ENCODE measurements at places on chromosomes 3 and 15.

GRCh38 chr3:49484471-49484870 is 14.4 kb downstream of the DAG1 start:
- no peak for DNase-seq

DNA sequence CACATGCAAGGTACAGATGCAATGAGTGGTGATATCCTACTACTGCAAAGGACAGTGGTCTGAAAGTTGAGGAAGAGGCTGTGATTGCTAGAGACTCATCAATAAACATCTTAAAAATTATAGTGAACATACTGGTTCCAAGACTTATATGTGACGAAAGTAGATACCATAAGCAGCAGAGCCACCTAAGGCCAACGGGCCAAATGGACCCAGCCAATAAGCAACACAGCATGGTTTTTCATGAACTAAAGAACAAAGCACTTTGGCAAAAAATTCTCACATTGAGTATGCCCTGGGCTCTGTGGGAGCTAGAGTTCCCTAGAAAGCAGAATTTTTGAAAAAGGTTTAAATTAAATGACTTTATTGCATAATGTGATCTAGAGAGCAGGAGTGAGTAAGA is 272.1 kb downstream of the SI start:
- DNase-seq, result no peak

DNA sequence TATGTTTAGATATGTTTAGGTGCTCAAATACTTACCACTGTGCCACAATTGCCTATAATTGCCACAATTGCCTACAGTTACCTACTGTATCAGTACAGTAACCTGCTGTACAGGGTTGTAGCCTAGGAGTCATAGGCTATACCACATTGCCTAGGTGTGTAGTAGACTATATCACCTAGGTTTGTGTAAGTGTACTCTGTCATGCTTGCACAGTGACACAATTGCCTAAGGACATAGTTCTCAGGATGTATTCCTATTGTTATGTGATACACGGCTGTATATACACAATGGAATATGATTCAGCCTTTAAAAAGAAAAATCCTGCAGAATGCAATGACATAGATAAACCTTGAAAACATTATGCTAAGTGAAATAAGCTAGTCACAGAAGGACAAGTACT is 264.8 kb downstream of the RAP2B start:
- DNase-seq, result no peak

GRCh38 chr3:154241496-154241895 is 82.8 kb downstream of the DHX36 start:
- DNase-seq, result no peak

- DNase-seq, result no peak
These were observed 315.4 kb downstream of the LPP start for GRCh38 chr3:188469228-188469885.

DNA sequence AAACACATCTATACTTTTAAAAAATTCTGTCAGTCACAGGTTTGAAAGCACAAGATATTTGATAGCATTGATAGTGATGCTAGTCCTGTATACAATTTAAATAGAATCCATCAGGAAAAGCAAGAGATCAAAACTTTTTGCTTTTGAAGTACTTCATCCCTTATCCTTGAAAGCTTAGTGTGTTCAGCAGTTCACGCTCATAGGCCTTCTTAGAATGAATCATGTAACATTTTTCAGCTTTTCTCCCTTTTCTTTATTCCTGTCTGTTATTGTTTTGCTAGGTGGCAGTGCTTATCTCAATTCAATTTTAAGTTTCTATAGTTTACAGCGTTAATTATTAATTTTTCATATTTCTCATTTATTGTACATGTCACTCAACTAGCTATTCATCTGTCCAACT is 69.1 kb downstream of the FGF7 start:
- DNase-seq, result no peak

DNA sequence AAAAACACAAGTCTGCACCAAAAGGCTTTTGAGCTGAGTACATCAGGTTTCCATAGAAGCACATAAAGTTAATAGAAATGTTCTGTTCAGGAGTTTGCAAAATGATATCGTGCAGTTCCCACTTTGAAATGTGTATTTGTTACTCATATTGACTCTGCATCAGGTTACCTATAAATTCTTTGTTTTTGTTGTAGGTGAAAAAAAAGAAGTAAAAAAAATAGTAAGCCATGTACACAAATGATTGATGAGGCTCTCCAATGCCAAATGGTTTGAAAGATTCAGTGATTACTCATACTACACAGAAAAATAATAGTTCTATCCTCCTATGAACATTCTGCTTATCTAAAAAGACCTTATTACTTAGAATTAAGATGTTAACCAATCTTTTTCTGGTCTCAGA is 287.3 kb upstream of the MME start:
- no peak for DNase-seq

DNA sequence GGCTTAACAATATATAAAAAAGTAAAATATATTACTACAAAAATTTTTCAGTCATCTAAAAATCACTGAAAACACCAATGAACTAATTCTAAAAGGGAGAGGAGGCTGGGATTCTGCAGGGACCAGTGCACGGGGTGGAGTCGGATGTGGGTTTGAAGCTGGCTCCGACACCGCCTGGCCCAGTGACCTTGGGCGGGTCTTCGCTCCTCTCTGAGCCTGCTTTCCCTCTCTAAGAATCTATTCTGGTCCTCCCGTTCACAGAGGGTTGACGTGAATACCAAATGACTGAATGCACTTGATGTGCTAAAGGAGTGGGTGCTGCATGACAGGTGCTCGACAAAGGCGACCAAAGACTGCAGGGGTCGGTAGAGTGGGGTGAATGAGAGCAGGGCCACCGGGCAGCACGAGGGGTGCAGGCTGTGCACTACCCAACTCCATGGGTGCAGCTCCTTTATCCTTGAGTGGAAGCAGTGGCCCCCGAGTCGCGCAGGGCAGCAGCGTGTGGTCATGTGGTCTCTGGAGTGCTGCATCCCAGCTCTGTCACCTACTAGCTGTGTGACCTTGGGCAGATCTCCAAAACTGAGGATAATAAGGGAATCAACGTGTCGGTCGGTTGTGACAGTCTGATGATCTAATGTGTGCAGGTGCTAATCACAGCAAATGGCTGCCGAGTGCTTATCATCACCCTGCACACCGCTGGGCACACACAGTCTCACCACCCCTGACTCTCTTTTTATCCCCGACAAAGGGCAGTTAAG is 8.6 kb upstream of the IQSEC1 start:
- no peak for DNase-seq

- DNase-seq, result no peak
These were observed 86.7 kb upstream of the ANKRD34C start for GRCh38 chr15:79195802-79196201.

- DNase-seq, result peak; percentile 21
These were observed 868 bp downstream of the SATB1 start for GRCh38 chr3:18424213-18424728.

GRCh38 chr3:82002491-82002890 is 241.0 kb upstream of the GBE1 start:
- DNase-seq, result no peak

GRCh38 chr3:45003406-45003805 is 22.7 kb upstream of the CLEC3B start:
- DNase-seq, result no peak

DNA sequence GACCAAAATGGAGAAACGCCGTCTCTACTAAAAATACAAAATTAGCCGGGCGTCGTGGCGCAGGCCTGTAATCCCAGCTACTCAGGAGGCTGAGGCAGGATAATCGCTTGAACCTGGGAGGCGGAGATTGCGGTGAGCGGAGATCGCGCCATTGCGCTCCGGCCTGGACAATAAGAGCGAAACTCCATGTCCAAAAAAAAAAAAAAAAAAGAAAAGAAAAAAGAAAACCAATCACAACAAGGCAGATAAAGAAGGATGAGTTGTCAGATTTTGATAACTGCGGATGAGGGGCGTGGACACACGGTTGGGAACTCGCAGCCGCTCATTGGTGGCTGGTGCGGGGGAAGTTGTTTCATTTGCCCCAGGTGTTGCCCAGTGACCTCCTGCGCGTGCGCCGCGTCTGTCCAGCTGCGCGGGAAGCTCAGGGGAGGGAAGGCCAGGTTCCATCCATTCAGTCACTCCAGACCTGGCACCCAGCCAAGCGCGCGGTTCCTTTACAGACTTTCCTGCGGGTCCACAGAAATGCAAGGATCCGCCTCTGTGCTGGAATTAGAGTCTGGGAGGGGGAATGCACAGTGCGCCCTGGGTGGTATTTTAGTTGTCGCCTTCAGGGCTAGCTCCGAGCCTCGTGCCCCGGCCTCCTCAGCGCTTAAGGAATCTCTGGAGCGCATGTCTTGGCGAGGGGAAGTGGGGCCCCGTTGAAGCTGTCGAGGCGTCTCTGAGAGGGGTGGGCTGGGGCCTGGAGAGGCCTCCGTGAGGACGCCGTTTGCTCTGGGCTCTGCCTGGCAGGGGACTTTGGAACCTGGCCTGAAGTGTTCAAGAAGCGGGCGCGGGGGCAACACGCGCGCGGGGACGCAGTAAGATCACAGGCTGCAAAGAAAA is 708 bp upstream of the GCHFR start:
- DNase-seq, result peak; percentile 62

GRCh38 chr15:97745481-97746071 is 214.9 kb upstream of the ARRDC4 start:
- DNase-seq, result no peak

DNA sequence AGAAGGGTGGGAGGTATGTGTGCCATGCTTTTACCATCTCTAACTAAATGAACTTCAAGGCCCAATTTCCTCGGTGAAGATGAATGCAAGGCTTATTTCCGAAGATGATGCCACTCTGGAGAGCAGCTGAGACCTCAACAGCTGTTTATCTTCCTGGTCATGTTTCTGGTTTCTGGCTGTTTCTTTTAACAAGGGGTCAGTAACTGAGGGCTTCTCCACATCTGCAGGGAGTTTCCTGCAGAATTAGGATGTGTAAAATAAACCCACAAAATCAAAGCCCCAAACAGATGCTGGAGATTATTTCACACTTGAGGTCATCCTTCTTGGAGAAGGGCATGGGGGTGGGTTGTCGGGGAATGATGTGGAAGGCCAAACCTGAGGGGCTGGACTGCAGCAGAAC is 220.3 kb downstream of the THSD4 start:
- DNase-seq, result no peak

DNA sequence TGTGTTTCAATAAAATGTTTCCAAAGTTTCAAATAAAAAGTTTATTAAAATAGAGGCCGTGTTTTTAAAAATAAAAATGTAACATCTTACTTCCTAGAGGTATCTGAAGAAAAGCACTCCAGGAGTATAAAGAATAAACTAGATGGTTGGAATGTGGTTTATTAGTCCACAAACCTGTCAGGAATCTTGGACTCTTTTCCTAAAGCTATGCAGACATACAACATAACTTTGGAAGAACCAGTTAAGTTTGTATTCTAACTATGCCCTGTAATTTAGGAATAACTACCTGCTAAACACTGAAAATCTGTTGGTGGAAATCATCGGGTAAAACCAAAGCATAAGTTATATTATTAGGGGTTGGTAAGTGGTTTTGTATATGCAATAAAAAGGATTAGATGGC is 51.6 kb downstream of the PPARG start:
- no peak for DNase-seq

DNA sequence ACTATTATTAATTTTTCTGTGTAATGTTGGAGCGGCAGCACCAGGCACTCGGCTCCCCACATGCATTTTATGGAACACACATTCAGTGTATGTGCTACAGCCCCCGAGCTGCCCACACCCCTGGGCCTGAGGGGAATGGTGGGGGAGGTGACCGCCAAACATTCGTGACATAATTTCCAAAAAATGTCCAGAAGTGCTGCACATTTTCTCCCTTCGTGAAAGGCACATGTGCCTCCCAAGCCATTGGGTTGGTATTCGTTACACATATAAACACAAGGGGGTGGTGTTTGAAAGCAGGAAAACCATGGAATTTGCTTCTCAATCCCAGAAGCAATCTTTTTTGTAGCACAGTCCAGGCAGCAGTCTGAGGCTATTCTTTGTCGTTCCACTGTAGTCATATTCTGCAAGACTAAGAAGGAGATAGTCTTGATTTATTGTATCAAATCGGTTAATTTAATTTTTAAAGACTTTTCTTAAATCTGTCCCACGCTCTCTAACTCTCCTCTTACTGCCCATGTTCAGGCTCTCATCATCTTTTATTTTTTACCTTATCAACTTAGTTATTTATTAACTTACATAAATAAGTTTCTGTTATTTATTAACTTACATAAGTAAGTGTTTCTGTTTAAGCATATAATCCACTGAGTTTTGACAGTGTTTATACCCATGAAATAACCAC is 39.2 kb upstream of the POLR2M start:
- DNase-seq, result no peak

DNA sequence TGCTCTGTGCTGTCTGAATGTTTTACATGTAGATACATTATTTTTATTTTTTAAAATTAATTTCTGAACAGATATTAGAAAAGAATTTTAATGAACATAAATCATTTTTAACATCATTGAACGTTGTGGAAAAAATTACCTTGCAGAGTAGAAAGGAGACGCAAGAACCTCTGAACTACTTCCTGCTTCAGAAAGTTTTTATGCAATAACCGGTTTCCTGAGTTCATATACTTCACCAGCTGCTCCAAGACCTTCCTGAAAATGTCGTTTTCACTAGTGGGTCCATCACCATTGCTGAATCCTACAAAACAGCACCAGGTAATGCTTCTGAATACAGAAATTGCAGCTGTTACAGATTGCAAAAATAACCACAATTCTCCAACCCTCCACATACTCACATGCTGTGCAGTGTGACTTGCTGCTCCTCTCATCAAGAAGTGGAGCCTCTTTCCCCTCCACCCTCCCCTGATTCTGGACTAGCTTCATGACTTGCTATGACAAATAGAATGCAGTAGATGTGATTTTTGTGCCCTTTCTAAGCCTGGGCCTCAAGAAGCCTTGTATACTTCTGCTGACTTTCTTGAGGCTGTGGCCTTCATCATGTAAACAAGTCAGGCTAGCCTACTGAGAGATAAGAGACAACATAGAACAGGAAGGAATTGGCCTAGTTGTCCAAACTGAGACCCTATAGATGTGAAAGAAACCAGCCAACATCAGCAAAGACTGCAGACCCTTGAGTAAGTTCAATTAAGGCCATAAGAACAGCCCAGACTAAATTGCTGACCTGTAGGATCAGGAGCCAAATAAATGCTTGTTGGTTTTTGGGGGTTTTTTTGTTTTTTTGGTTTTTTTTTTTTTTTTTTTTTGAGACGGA is 80.4 kb downstream of the TRANK1 start:
- no peak for DNase-seq

DNA sequence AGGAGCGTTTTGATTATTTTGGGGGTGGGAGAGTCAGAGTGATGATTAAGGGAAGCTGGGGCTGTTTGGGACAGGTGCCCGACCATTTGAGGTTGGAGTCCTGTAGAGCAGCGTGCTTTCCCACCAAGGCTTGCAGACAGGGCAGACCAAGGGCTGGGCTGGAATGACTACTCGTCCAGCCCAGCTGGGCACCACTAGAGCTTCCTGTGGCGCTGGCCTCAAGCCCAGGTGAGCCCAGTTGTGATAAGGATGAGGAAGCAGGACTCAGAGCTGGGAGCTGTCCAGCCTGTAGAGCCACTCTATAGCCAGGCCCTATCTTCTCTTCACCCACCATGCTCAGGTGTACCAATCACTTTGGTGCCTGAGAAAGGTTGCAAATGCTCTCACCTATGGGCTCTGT is 75.8 kb upstream of the ACAN start:
- no peak for DNase-seq

DNA sequence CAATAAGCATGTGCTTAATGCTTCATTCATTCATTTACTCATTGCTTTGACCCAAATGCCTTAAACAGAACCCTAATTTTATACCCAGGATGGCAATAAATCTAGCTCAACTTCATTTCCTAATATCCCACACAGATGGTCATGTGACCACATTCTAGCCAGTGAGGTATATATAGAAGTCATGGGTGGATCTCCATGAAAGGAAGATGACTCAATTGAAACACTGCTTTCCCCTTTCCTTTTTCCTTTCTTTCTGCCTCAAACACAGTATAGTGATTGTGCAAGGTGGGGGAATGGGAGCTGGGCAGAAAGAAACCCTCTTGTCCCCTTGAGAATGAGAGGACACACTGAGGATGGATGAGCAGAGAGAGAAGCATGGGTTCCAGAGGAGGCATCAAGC is 183.5 kb upstream of the PRICKLE2 start:
- no peak for DNase-seq
